ENCODE measurements at places on chromosomes 4 and X.

GRCh38 chr4:23388699-23389395 is 501.0 kb downstream of the PPARGC1A start:
- DNase-seq: no peak

GRCh38 chr4:179415847-179416223 is 1973.6 kb upstream of the AGA start:
- no peak for DNase-seq

DNA sequence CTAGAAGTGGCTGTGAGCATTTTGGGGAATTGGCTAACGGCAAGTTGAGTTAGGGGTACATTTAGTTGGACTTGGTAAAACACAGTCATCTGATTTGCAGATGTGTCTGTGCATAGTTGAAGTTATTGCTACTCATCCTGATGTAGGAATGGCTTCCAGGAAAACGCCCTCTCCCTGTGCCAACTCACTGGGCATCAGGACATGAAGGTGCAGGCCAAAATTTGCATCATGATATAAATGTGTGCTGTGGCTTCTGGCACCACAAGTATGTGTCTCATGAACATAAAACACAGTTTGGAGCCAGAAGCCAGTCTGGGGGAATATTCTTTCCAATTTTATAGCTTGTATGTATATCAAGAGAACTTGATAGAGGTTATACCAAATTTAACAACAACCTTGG is 54.2 kb upstream of the CBR4 start:
- no peak for DNase-seq

DNA sequence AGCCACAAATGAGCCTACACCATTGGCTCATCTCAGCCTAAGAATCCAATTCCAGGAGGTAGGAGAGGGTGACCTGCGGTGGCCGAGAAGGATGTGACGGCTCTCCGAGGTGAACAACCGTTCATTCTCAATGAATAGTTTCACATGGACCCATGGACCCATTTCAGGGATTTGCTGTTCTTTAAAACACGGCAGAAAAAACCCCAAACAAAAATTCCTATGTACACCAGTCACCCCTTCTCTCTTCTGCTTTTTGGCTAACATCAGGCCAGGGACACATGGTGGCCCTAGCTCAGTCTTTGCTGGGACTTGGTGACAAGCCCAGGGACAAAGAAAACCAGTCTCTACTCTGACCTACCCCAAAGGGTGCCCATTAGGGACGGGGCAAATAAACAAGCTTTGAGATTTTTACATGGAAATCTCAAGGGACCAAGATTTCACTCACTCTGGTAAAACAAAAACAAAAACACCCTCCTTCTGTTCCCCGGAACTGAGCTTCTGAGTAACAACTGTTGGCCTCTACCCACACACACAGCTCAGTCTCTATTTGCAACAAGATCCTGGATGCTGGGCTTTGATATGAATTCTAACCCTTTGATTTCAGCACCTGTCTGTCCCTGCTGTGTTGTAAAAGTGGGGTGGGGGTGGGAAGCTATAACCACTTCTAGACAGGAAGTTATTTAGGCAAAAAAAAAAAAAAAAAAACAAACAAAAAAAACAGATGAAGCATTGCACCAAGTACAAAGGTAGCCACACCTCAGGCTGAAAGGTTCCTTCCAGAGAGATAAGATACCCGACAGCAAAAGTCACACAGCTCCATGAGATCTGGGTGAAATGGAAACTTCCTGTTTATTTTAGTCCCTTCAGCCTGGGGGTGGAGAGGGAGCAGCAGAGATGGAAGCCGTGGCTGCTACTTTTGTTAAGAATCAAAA is 49.0 kb downstream of the DDX3X start:
- DNase-seq: no peak

GRCh38 chr4:101282076-101282844 is 65.1 kb downstream of the PPP3CA start:
- DNase-seq: no peak

DNA sequence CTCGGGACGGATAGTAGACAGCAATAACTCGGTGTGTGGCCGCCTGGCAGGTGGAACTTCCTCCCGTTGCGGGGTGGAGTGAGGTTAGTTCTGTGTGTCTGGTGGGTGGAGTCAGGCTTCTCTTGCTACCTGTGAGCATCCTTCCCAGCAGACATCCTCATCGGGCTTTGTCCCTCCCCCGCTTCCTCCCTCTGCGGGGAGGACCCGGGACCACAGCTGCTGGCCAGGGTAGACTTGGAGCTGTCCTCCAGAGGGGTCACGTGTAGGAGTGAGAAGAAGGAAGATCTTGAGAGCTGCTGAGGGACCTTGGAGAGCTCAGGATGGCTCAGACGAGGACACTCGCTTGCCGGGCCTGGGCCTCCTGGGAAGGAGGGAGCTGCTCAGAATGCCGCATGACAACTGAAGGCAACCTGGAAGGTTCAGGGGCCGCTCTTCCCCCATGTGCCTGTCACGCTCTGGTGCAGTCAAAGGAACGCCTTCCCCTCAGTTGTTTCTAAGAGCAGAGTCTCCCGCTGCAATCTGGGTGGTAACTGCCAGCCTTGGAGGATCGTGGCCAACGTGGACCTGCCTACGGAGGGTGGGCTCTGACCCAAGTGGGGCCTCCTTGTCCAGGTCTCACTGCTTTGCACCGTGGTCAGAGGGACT is 5.7 kb upstream of the MSANTD1 start:
- no peak for DNase-seq

DNA sequence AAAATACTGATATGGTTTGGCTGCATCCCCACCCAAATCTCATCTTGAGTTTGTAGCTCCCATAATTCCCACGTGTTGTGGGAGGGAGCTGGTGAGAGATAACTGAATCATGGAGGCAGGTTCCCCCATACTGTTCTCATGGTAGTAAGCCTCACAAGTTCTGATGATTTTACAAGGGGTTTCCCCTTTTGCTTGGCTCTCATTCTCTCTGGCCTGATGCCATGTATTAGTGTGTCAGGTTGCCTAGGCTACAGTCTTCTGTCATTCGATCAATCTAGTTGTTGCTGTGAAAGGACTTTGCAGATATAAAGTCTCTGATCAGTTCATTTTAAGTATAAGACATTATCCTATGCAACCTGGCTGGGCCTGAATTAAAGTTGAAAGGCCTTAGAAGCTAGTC is 209.3 kb upstream of the MAOA start:
- no peak for DNase-seq

GRCh38 chr4:100494166-100494565 is 23.7 kb downstream of the EMCN start:
- DNase-seq: peak; percentile 59

DNA sequence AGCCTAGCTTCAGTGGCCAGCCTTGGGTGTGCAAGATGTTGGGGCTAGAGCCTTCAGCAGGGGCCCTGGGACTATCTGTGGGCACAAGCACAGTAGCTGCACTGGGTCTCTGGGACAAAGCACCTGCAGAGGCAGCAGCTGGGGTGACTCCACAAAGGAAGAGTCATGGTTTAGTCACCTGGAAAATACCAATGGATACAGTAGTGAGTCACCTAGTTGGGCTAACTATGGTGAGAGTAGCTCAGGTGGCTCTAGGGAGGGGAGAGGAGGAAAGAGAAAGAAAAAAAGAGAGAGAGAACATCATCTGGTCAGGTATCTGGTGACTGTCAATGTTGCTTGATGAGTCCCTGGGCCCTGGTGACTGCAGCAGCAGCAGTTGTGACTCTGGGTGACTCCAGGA is 72.9 kb upstream of the SPIN4 start:
- no peak for DNase-seq

DNA sequence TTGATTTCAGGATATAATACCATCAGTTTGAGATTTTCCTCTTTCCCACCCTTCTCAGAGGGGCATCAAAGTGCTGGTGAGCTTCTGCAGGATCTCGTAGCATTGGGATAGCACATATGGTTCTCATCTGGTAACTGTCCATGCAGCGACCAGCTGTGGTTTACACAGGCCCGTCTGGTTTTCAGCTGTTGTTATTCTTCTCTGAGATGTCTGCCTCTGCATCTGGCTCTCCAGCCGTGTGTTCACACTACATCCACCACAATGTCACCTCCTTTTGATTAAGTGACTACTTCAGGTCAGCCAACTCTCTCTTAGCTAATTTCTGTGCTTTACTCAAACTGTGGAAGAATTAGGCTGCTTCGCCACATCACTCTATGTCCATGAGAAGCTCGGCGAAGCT is 676.7 kb upstream of the TENM3 start:
- peak; percentile 66 for DNase-seq

- peak; percentile 14 for DNase-seq
Measured at GRCh38 chrX:18931972-18932371, 51.9 kb downstream of the PHKA2 start.

GRCh38 chr4:79358438-79358837 is 32.6 kb upstream of the NAA11 start:
- no peak for DNase-seq

- no peak for DNase-seq
Measured at GRCh38 chr4:186104114-186104889, at the start of gene FAM149A. TSS of gene FAM149A (plus strand) at chr4:186104704.

- DNase-seq: no peak
Measured at GRCh38 chrX:54708404-54708803, 89.7 kb downstream of the ITIH6 start.

- DNase-seq: peak; percentile 13
Measured at GRCh38 chr4:105714071-105714521, 5.5 kb downstream of the GSTCD start.

DNA sequence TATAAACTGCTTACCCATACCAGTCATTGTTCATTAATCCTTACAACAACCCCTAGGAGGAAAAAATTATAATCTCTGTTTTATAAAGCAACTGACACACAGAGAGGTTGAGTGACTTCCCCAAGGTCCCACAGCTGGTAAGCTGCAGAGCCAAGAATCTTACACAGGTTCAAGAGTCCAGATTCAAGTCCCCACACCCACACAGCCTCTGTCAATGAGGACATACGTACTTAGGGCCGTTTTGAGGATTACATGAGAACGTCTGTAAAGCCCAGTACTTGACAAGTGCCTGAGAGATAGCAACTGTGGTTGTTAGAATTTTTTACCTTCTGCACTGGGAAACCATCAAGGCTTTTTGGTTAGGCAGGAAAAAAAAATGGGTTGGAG is 556 bp upstream of the SLC25A43 start:
- DNase-seq: no peak
